ENCODE measurements at places on chromosomes 6 and 20. TPM values are rescaled to one million over a fixed set of nuclear protein-coding genes. Genes with fewer than 3 reads are reported as not detected.

- no peak for DNase-seq
Observed at GRCh38 chr20:3158968-3159431, 665 bp downstream of the FASTKD5 start.

DNA sequence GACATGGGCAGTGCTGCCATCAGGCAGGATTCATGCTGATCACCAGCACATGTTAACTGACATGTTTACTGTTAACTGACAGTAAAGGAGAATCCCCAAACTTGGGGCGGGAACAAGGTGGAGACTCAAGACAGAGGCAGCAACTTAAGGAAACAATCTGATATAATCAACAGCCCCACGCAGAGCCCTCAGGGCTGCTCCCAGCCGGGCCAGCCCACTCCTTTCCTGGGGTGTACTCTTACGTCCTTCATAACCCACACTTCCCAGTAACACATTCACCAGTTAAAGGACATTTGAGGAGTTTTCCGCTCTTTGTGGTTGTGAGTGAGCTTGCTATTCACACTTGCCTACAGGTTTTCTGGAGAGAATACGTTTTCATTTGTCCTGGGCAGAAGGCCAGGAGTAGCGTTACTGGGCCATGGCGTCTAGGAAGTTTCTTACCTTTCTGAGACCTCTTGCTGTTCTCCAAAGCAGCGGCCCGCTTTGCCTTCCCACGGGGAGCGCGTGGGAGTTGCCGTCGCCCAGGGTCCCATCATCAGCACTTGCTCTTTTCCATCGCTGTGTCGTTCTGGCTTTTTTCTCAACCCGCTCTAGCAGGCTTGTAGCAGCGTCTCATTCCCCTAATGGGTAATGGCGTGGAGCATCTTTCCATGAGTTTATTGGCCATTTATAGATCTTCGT, 56.4 kb downstream of the FOXF2 start:
- DNase-seq = no peak

DNA sequence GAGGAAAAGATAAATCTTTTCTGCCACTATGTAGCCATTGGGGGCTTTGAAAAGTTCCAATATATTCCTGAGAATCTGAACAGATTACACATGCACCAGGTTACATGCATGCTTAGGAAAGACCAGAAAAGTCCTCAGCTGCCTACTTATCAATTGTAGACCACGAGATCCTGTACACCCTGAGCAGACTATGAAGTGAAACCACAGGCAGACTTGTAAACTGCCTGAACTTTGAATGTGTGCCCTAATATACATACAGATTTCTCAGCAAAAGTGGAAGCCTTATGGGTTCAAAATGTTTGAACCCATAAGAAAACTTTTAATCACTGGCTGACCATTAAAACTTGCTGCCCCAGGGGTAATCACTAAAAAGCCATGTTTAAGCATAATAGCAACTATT, 273.5 kb upstream of the RUNX2 start:
- no peak for DNase-seq

- DNase-seq = no peak
Observed at GRCh38 chr6:159233365-159234101, 64.3 kb downstream of the FNDC1 start.

PAX1 gene
- total RNA-seq = 0.12 TPM

TSPO2 gene
- not detected for total RNA-seq

SLPI gene
- total RNA-seq = not detected

All from Daoy (cell line).